ENCODE measurements at places on chromosomes 3 and 15.

DNA sequence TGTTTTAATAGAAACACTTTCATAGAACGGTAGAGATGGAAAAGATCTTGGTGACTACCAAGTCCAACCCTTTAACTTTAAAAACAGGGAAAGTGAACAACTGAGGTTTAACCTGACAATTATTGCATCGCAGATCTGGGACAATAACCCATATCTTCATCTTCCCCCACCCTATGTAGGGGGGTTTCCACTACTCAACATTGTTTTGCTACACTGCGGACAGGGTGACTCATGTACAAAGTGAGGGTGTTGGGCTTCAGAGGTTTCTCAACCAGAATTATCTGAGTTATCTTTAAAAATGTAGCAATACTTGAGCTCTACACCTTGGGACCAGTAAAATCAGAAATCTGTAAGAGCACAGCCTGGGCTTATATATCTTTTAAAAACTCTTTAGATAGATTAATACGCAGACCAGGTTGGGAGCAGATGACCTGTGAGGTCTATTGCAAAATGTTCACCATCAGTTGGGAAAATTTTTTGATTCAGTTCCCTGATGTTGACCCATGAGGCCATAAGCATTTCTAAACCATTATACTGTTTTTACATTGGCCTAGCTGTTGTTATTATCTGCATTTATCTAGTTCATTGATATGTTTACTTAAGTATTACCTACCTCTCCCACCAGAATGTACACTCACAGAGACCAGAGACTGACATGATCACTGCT lies 103.6 kb upstream of the ICE2 start:
- DNase-seq, result no peak

- DNase-seq, result no peak
Observed at GRCh38 chr3:13708301-13708700, 159.4 kb downstream of the FBLN2 start.

- DNase-seq, result no peak
Observed at GRCh38 chr3:138047596-138048158, 37.7 kb downstream of the CLDN18 start.

DNA sequence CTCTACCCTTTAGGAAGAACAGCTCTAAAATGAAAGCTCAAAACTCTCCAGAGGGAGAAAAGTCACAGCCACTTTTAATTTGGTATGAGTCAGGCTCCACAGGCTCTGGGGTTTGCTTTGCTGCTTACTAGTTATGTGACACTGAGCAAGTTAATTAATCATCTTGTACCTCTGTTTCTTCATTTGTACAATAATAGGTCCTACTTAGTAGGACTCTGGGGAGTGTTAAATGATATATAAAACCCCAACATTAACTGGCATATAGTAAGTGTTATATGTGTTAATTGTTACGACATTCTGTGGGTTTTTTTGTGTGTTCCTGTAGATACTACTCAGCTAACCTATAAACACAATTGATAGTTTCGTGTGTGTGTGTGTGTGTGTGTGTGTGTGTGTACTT lies 6.6 kb downstream of the ACKR2 start:
- DNase-seq, result no peak

DNA sequence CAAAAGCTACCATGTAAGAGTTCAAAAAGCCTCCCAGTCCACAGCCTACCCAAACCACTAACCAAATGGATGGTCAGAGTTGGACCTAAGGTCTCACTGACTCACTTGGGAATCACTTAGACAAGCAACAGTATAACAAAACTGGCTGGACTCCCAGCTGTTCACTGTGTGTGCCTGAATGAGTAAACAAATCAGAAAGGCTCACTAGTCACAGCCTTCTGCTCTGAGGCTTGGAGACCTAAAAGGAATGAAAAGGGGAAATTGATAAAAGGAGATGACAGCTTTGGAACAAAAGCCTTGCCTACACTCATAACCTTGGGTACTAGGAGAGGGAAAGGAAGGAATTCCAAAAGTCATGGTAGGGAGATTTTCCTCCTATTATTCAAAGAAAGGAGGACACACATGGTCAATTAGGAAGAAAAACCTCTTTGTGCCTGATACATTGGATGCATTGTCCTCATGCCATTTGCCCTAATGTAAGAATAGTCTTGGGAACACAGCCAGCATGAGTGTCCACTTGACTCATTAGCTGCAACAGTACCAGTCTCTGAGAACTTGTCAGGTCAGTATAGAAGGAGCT lies 92.3 kb downstream of the FRMD5 start:
- no peak for DNase-seq

DNA sequence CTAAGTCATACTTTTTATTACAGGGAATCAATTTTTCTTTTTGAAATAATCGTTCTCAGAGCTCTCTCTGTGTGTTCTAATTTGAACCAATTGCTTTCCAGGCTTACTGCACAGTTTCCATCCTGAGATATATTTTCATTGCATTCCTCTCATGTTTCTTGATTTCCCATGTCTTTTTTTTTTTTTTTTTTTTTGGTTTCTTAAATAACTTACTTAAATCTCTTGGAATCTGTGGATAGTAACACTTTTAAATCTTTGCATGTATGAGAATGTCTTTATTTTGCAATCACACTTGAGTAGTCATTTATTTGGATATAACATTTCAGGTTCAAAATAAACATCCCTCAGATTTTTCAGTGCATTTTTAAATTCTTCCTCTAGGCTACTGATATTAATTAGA lies 14.5 kb upstream of the ABTB1 start:
- no peak for DNase-seq

DNA sequence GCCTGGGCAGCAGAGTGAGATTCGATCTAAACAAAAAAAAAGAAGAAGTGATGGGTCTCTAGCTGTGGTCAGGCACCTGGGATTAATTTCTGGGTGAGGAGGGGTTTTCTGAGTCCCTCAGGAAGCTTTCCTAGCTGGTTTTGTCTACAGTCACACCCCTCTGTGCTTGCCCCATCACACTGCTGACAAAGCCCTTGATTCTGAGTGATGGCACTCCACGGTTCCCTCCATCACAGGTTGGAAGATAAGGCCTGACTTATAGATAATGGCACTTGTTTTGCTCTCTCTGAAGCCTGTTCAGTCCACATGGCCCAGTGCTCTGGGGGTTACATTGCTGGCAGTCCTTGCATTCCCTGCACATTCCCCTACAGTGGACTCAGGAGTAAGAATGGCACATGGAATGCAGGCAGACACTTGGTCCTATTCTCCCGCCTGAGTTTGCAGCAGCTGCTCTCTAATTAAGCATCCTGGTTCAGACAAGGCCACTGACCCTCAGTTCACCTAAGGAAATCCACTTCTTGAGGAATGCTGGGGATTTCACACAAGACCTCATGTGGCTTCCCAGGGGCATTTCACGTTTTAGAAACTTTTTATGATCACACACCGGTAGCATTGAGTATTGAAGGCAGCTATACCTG lies 81.0 kb upstream of the NMNAT3 start:
- no peak for DNase-seq

DNA sequence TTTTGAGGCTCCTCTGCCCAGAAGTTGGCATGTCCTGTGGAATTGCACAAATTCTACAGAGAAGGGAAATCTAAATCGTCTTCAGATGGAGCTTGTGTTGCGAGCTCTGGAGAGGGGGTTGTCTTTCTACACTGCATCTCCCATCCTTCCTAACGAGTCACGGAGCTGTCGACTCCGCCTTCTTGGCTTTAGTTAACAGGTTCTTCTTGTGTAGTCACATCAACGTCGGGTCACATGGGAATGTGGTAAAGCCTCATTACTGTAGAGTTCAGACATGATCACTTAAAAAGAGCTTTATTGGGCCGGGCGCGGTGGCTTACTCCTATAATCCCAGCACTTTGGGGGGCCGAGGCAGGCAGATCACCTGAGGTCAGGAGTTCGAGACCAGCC lies 60.0 kb downstream of the DNASE1L3 start:
- no peak for DNase-seq

DNA sequence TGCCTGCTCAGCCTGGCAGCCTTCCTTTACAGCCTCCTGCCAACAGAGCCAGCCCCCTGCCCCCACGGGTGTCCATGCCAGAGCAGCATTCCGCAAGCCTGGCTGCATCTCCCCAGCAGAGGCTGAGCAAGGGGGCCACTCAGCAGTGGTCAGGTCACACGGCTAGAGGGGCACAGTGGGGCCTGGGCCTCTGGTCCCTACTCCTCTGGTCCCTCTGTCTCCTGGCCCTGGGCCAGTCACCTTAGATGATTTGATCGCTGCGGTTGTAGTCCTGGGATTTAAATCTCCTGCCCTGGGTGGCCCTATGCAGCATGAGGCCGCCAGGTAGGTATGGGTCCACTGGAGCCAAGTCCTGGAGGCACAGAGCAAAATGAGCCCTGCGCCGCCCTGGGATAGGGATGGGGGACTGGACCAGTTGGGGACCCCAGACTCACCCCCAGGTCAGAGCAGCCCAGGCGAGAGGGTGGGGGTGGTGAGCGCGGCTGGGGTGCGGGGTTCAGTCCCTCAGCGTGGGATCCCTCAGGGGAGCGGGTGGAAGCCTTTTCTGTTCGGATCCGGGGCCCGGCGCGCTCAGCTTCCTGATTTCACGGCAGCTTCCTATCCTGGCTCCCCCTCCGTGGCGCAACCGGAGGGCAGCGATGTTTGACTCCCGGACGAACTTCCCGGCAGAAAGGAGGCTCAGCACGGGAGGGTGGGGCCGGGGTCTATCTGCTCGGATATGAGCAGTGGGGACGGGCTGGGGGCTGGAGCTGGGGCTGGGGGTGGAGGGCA lies at the start of gene ZBTB47:
Gene ZBTB47, plus strand, starts transcription at position 138 of the 771 bp plus-strand sequence. CDS start 4,659 bp downstream, outside the sequence.
- DNase-seq, result peak; percentile 51

- no peak for DNase-seq
Observed at GRCh38 chr3:9291821-9292410, 42.5 kb upstream of the SRGAP3 start.

DNA sequence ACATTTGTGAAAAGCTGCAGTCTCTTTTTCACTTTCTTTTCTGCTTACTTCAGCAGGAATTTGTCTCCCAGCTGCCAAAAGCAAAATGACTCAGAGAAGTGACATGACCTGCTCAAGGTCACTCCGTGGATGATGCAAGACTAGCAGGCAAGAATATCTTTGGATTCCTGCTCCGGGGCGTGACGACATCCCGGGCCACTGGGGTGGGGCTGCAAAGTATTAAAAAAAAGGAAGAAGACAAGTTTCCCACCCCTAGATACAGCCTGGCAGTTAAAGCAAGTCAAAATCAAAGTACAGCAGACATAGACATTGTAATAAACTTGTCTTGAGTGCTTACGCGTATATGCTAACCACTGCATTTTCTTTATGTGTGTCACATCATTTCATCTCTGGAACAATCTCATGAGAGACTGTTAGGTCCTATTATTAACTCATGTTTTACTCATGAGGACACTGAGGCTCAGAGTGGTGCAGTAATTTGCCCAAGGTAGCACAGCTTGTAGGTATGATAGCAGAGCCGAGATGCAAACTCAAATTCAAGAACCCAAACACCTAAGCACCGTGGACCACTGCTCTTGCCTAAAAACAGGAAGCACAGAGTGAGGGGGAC lies 485.2 kb upstream of the PROK2 start:
- peak; percentile 99 for DNase-seq

DNA sequence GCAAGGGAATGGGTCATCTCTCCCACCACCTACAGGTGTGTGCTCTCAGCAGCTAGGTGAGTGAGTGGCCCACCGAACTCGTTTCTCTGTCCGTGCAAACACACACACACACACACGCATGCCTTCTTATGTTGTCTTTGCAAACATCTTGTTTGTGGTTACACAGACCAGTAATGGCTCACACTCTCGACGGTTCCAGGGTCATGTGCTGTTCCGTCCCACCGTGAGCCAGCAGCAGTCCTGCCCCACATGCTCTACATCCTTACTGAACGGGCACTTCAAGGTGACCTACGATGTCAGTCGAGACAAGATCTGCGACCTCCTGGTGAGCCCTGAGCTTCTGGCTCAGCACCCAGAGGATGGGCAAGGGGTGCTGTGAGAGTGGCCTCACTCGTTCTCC lies 4.3 kb downstream of the ITIH1 start:
- no peak for DNase-seq

DNA sequence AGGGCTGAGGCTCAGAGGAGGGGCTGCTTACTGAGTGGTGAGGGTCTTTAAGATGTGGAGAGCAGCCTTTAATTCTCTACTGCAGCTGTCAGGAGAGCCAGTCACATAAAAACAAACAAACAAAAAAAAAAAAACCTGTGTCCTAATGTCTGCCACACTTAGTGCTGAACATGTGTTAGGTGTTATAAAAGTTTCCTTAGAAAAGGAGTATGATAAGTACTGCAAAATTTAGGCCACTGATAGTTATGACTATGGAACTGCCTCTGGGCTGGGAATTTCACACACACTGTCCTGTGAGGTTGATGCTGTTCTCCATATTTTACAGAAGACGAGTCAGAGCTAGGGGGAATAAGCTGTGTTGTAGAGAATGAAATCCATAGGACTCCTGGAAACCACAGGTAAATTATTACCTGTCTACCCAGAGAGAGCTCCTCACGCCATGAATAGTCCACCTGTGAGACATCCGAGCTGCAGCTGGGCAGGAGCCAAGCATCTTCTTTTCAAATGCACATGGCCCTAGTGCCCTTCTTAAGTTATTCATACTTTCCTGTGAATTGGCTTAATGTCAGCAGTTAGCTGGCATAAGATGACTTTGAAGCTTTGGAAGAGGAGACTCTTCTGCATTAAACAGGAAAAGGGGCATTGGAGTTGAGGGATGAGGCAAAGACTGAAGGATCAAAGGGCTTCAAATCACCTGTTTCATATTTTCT lies 34.5 kb upstream of the SKOR1 start:
- DNase-seq, result no peak

DNA sequence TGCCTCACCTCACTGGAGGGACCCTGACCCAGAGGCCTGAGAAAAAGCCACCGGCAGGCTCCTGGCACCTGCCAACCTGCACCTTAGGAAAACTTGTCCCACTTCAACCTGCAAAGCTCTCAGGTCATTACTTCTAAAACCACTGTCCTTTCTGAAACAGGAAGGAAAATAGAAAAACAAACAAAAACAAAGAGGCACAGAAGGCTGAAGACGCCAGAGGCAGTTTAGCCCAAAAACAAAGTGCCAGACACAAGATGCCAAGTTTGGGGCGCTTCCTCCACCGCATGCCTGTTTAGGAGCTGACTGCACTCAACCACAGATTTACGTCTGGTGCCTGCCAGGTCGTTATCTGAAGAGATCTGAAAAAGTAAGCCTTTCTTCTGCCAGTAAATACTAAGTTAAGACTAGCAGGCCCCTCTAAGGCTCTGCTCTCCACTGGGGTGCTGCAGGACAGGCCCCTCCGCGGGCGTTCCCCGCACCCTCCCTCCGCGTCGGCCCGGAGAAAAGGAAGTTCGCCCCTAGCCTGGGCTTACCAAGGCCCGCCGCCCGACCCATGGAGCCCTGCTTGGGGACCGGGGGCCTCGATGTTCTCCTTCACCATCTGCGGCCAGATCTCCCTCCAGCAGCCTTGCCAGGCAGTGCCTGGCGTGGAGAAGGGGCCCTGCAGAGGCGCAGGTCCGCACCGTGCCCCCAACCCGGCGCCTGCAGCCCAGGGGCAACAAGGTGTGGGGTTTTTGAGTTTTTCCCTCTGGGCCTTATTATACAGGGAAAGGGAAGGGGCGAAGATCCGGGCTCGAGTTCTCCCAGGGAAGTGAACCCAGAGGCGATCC lies 1.3 kb downstream of the GOLGA8A start:
- no peak for DNase-seq

- no peak for DNase-seq
Observed at GRCh38 chr3:94525043-94525442, 462.2 kb downstream of the NSUN3 start.

DNA sequence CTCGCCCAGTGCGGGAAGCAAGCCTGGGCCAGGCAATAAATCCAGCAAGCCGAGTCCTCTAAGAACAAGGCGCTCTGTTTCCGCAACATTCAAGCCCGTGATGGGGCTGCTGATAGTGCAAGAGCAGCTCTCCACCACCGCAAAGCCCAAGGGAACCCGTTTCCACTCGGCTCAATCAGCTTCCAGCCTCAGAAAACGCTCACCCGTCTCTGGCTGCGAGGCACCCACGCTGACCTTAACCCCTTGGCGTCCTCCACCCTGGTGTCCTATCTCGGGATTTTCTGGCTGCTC lies 17.8 kb downstream of the SPATA12 start:
- DNase-seq, result peak; percentile 33
